Effector memory CD4-positive, alpha-beta T cell (primary cell): ENCODE measurements at places on chromosomes 6 and 20.

- no peak for DNase-seq
These were observed 33.4 kb upstream of the SLC22A1 start for GRCh38 chr6:160088069-160088783.

DNA sequence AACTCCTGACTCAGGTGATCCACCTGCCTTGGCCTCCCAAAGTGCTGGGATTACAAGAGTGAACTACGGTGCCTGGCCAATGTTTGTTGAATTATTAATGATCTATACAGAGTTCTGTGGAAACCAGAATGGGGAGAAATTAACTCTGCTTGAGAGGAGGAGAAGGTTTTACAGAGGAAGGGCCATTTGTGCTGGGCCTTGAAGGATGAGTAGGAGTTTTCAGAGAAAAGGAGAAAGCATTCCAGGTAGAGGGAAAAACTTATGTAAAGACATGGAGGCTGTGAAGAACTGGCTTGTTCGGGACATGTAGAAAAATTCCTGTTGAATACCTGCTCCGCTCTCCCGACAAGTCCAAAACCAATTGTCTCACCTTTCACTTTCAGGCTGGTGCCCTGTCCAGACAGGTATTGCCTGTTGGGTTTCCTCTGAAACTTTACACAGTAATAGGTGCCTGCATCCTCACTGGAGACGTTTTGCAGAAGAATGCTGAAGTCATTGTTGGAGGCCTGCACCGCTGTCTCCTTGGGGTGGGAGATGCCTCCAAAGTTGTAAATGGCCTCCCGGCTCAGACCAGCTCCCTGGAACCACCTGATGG lies 11.3 kb upstream of the NSFL1C start:
- no peak for DNase-seq

DNA sequence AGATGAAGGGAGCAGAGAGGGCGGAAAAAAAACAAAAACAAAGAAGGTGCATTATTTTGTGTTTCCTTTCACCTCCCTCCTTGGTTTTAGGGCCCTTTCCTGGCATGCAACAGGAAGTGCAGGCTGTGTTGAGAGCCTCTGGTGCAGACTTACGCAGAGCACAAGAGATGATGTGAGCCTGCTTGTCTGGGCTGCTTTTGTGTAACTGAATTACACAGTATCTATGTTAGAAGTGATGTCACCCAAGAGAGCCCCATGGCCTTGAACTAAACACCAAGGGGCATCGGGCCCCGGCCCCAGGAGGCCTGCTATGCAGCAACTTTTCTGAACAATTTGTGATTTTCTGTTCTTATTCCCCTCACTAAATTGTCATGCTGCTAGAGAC lies 25.5 kb downstream of the GNAS start:
- no peak for DNase-seq

GRCh38 chr6:151036869-151037680 lies 171.6 kb downstream of the MTHFD1L start:
- DNase-seq = no peak

- no peak for DNase-seq
These were observed 122.4 kb downstream of the TCP11 start for GRCh38 chr6:35018746-35019145.

DNA sequence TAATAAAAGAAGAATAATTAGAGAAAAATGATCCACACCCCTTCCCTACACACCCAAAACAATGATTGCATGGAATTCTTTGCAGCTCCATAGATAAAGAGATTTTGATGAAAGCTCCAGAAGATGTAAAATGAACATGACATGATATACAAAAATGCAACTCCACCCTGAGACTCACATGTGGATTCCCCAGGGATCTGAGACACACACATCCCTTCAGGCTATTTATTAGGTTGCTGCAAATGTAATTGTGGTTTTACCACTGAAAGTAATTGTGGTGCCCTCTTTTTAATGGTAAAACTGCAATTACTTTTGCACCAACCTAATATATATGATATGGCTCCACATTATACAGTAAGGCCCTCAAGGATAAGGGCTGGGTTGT lies 40.4 kb upstream of the TBC1D7 start:
- DNase-seq = no peak

GRCh38 chr20:17644451-17644850 lies 37.6 kb downstream of the RRBP1 start:
- DNase-seq = no peak

DNA sequence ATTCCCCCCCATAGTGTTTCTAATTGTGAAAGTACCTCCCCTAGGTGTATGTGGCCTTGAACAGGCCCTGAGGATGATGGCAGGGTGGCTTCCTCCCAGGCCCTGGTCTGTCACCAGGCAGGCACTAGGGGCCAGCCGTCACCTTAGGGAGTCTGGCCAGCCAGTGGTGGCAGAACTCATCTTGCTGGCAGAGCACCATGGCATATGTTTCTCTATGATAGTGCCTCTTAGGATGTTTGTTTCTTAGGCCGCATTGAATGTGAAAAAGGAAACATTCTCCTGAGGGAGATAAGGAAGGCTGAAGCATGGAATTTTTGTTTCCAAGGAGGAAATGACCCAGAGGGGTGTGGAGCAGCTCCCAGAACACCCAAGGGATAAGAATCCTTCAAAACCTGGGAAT lies 45.2 kb upstream of the KLHL31 start:
- DNase-seq = no peak

GRCh38 chr6:41373919-41374617 lies 38.7 kb downstream of the NCR2 start:
- no peak for DNase-seq

- DNase-seq = no peak
These were observed 211.0 kb downstream of the MOXD1 start for GRCh38 chr6:132190097-132190814.

DNA sequence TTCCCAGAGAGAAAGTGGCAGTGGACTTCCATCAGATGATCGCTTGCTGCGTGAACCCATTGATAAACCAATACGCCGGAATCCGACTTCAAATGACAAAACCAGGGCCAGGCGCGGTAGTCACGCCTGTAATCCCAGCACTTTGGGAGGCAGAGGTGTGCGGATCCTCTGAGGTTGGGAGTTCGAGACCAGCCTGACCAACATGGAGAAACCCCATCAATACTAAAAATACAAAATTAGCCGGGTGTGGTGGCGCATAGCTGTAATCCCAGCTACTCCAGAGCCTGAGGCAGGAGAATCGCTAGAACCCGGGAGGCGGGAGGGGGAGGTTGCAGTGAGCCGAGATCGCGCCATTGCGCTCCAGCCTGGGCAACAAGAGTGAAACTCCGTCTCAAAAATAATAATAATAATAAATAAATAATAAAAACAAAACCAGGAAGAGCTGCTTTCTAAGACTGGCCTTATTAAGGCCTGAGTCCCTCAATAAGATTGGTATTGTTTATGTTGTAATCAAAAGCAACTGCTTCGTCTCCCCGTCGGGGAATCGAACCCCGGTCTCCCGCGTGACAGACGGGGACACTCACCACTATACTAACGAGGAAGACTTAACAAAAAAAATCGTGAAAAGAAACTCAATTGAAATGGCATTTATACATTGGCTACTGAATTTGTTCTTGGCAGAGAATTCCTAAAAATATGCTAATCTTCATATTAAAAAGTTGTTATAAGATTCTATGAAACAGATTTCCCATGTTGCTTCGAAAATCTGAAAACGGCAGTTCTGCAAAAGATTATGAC lies 110.2 kb upstream of the ZNF184 start:
- no peak for DNase-seq

GRCh38 chr6:81376745-81377144 lies 375.7 kb downstream of the TENT5A start:
- DNase-seq = no peak

DNA sequence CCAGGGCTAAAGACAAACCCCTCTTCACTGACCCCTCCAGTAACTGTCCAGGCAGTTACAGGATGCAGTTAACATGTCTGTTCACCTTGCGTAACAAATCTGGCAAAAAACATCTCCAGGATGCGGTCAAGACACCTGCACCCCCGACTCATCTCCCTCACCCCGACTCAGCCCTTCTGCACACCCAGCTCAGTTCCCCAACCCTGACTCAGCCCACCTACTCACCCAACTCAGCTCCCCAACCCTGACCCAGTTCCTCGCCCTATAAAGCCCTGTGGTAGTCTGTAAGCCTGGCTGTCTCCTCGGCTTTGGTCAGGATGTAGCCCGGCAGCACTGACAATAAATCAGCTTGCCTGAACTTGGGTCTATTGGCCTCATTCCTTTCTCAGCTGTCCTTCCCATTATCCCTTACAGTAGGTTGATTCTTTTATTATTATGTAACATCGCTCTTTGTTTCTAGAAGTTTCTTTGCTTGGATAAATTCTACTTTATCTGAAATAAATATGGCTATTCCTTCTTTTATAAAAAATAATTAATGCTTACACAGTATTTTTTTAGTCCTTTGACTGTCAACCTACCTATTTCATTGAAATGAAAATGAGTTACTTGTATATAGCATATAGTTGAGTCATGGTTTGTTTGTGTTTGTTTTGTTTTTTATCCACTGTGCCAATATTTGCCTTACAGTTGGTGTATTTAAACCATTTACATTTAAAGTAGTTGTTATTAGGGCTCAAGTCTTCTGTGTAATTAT lies 12.9 kb upstream of the ADTRP start:
- no peak for DNase-seq
